ENCODE measurements at places on chromosomes 6 and 20.

DNA sequence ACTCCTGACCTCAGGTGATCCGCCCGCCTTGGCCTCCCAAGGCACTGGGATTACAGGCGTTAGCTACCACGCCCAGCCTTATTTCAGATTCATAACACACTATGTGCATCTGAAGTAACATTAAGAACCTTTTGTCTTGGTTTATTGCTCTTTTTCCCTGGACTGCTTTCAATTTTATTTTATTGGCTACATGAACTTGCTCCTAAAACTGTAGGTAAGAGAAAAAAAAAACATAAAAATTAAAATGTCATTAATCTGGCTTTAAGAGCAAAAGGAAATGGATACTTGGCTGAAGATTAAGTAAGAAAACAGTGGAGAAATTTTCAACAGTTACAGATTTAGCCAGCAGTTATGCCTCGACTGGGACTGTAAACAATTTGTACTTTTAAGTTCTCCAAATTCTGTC lies 62.5 kb downstream of the GJA1 start:
- DNase-seq = no peak
- no peak overlapping the region for H3K4me3 ChIP-seq
- H3K27ac ChIP-seq = no peak overlapping the region
- H3K27me3 ChIP-seq = no peaks in the 10 kb centered on the region
- H3K4me1 ChIP-seq = no peaks in the 10 kb centered on the region
- peaks cover 2% of the 10 kb centered on the region for H3K36me3 ChIP-seq

- H3K4me3 ChIP-seq = no peak overlapping the region
- H3K36me3 ChIP-seq = peaks cover 5% of the 10 kb centered on the region
- peaks cover 2% of the 10 kb centered on the region for H3K27me3 ChIP-seq
- no peak for DNase-seq
These were observed 187.7 kb upstream of the MYLIP start for GRCh38 chr6:15941168-15941567.

DNA sequence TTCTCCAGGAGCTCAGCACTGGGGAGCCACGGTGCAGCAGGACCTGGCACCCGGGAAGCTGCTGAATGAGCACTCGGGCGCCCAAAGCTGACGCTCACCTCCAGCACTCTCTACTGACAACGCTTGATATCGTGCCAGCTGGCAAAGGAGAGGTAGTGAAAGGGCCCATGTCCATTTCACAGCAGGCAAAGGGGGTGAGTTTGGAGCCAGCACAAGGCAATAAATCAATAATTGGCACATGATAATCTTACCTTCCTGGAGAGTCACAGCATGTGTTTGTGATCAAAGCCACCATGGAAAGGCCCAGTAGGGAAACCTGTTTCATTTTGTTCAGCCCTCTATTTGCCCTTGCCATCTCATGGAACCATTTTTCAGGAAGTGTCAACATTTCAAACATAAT lies 23.3 kb upstream of the SMIM26 start:
- DNase-seq = no peak
- peaks cover 21% of the 10 kb centered on the region for H3K36me3 ChIP-seq
- H3K27me3 ChIP-seq = no peaks in the 10 kb centered on the region
- no peak overlapping the region for H3K27ac ChIP-seq

GRCh38 chr6:52489881-52490280 lies 69.7 kb downstream of the EFHC1 start:
- H3K36me3 ChIP-seq = peaks cover 3% of the 10 kb centered on the region
- no peaks in the 10 kb centered on the region for H3K27me3 ChIP-seq
- H3K4me1 ChIP-seq = no peaks in the 10 kb centered on the region
- H3K4me3 ChIP-seq = no peak overlapping the region
- no peak for DNase-seq
- no peak overlapping the region for H3K27ac ChIP-seq

DNA sequence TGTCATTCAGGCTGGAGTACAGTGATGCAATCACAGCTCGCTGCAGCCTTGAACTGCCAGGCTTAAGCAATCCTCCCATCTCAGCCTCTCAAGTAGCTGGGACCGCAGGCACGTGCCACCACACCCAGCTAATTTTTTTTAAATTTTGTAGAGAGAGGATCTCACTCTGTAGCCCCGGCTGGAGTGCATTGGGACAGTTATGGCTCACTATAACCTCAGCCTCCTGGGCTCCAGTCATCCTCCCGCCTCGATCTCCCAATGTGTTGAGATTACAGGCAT lies 86.5 kb downstream of the SERAC1 start:
- no peak for DNase-seq
- H3K27ac ChIP-seq = no peak overlapping the region
- no peaks in the 10 kb centered on the region for H3K27me3 ChIP-seq
- no peaks in the 10 kb centered on the region for H3K4me1 ChIP-seq
- no peak overlapping the region for H3K4me3 ChIP-seq

GRCh38 chr20:57329608-57330221 lies at the start of gene SPO11:
Gene SPO11 (plus strand): TSS chr20:57329803. CDS start chr20:57329868, 65 bp downstream.
- H3K27ac ChIP-seq = no peak within 1 kb of the TSS
- H3K4me1 ChIP-seq = no peaks in the 10 kb centered on the region
- peaks cover 10% of the 10 kb centered on the region for H3K27me3 ChIP-seq
- no peak for DNase-seq
- H3K36me3 ChIP-seq = peaks cover 3% of the 10 kb centered on the region
- no peak within 1 kb of the TSS for H3K4me3 ChIP-seq

GRCh38 chr6:17662585-17662984 lies 44.1 kb downstream of the NUP153 start:
- H3K4me3 ChIP-seq = no peak overlapping the region
- H3K27me3 ChIP-seq = no peaks in the 10 kb centered on the region
- H3K4me1 ChIP-seq = peaks cover 29% of the 10 kb centered on the region
- peaks cover 38% of the 10 kb centered on the region for H3K36me3 ChIP-seq

DNA sequence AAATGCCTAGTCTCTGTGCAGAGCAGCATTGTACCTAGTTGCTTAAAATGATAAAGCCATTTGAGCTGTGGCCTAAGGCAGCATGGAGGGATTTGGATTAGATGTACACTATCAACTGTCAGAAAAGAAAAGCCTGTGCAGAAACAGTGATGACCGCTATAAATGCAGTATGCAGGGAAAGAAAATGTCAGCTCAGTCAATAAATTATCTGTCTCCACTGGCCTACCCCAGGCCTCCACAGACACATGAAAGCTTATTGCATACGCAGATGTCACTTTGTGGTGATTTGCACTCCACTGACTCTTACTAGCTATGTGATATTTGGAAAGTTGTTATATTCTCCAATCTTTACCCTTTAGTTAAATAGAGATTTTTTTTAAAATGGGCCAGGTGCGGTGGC lies 221.9 kb upstream of the OPRM1 start:
- H3K4me3 ChIP-seq = no peak overlapping the region
- no peaks in the 10 kb centered on the region for H3K4me1 ChIP-seq
- H3K27ac ChIP-seq = no peak overlapping the region
- H3K27me3 ChIP-seq = no peaks in the 10 kb centered on the region

DNA sequence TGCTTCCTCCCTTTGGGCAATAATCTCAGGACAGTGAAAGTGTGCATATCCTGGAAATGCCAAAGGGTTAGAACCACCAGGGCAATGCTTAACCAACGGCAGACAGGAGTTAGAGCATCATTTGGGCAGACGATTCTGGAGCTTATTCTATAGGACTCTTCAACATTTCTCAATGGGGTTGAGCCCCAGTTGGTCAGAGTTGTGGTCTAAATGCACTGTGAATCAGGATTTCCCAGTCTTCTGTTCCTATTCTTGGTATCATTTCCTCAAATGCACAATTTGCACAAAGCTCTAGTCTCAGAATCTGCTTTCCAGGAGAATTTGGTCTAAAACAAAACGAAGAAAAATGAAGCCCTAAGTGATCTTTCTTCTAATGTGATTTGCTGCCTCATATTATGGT lies 389.6 kb upstream of the JAG1 start:
- no peak overlapping the region for H3K27ac ChIP-seq
- H3K4me1 ChIP-seq = no peaks in the 10 kb centered on the region
- H3K4me3 ChIP-seq = no peak overlapping the region
- H3K27me3 ChIP-seq = no peaks in the 10 kb centered on the region

DNA sequence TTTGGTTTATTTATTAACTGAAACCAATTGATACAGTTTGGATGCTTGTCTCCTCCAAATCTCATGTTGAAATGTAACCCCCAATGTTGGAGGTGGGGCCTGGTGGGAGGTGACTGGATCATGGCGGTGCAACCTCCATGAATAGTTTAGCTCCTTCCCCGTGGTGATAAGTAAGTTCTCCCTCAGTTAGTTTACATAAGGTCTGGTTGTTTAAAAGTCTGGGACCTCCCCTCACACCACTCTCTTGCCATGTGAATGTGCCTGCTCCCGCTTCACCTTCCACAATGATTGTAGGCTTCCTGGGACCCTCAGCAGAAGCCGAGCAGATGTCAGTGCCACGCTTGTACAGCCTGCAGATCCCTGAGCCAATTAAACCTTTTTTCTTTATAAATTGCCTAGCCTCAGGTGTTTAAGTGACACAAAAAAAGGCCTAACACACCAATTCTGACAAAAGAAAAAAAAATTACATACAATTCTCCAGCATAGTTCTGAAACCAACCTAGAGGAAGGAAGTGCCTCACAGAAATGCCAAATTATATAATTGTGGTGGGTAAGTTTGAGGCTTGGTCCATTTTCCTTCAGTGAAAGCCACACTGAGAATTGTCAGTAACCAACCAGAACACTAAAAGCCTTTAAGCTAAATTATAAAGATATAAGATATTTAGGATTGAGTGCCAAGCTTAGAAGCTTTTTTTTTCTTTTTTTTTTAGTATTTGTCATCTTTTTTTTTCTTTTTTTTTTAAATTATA lies 15.0 kb downstream of the MAP7 start:
- no peak overlapping the region for H3K4me3 ChIP-seq
- no peaks in the 10 kb centered on the region for H3K36me3 ChIP-seq
- no peak overlapping the region for H3K27ac ChIP-seq
- no peak for DNase-seq

GRCh38 chr6:57013521-57013926 lies 33.0 kb upstream of the KIAA1586 start:
- no peaks in the 10 kb centered on the region for H3K27me3 ChIP-seq
- no peak overlapping the region for H3K4me3 ChIP-seq
- H3K4me1 ChIP-seq = no peaks in the 10 kb centered on the region

DNA sequence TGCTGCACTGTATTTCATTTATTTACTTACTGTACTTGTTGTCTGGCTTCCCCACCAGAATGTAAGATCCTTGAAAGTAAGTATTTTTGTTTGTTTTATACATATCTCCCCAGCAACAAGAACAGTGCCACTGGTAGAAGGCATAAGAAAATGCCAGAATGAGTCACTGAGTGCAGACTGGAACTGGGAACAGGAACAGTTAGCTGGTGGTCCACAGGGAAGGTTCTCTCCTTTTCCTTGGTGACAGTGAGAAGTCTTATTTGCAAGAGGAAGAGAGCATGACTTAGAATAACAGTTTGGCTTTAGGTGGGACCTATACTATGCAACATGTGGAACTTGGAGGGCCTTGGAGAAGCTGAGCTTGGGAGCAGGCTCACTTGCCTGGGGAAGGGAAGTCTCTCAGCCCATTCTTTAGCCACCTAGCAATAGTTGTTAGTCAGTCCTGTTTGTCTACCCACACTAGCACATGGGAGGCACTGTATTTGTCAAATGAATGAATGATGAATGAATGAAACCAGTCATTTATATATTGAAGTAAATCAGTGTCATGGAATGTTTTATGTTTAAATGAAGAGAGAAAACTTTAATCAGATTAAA lies 203.5 kb downstream of the KCNQ5 start:
- H3K27ac ChIP-seq = no peak overlapping the region
- H3K36me3 ChIP-seq = peaks cover 8% of the 10 kb centered on the region
- H3K4me1 ChIP-seq = peaks cover 2% of the 10 kb centered on the region
- no peak for DNase-seq
- no peak overlapping the region for H3K4me3 ChIP-seq

GRCh38 chr20:33922224-33922623 lies 71.5 kb upstream of the RALY start:
- DNase-seq = no peak
- H3K27ac ChIP-seq = no peak overlapping the region
- H3K27me3 ChIP-seq = peaks cover 1% of the 10 kb centered on the region
- no peaks in the 10 kb centered on the region for H3K36me3 ChIP-seq
- H3K4me1 ChIP-seq = no peaks in the 10 kb centered on the region

GRCh38 chr6:28161410-28162079 lies 19.9 kb downstream of the ZKSCAN8 start:
- DNase-seq = peak; percentile 76
- peak overlapping the region; percentile 77 for H3K4me3 ChIP-seq
- peaks cover 27% of the 10 kb centered on the region for H3K36me3 ChIP-seq
- peaks cover 6% of the 10 kb centered on the region for H3K27me3 ChIP-seq
- peak overlapping the region; percentile 88 for H3K27ac ChIP-seq

GRCh38 chr6:13241364-13241763 lies 87.0 kb downstream of the TBC1D7 start:
- H3K27me3 ChIP-seq = no peaks in the 10 kb centered on the region
- peaks cover 8% of the 10 kb centered on the region for H3K36me3 ChIP-seq
- no peak overlapping the region for H3K4me3 ChIP-seq
- DNase-seq = no peak
- no peak overlapping the region for H3K27ac ChIP-seq

GRCh38 chr6:140636271-140636907 lies 1261.9 kb upstream of the CITED2 start:
- H3K36me3 ChIP-seq = no peaks in the 10 kb centered on the region
- H3K4me1 ChIP-seq = no peaks in the 10 kb centered on the region
- H3K27ac ChIP-seq = no peak overlapping the region

GRCh38 chr6:16174416-16175078 lies 45.7 kb downstream of the MYLIP start:
- DNase-seq = no peak
- peaks cover 2% of the 10 kb centered on the region for H3K27me3 ChIP-seq
- H3K4me3 ChIP-seq = no peak overlapping the region

DNA sequence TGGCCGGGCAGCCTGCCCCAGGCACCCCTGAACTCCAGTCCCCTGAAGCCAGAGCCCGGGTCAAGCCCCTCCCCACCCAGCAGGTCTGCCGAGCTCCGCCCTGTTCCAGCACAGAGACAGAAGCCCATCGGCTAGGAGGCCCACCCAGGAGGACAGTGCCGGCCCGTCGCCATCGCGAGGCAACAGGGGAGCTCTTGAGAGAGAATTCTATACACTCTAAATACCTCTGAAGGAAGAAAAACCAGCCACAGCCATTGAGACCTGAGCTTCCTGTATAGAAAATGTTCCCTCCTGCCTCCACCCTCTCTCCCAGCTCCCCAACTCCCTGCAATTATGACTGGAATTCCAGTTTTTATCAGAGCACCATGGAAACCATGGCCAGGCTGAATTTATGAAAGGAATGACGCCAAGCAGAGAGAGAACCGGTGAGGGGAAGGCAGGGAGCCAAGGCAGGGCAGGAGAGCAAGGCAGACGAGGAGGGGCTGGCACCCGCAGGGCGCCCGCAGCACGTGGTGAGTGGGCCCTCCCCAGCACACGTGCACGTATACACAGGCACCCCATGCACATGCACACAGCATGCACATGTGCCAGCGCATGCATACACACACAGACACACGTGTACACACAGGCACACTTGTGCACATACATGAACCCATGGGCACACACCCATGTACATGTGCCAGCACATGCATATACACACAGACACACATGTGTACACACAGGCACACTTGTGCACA lies 27.6 kb upstream of the MRGBP start:
- no peaks in the 10 kb centered on the region for H3K36me3 ChIP-seq
- H3K27me3 ChIP-seq = no peaks in the 10 kb centered on the region
- H3K4me3 ChIP-seq = no peak overlapping the region
- H3K27ac ChIP-seq = no peak overlapping the region

GRCh38 chr6:83505356-83505755 lies 7.0 kb upstream of the PRSS35 start:
- peaks cover 13% of the 10 kb centered on the region for H3K27me3 ChIP-seq
- no peaks in the 10 kb centered on the region for H3K36me3 ChIP-seq
- no peak for DNase-seq
- no peak overlapping the region for H3K4me3 ChIP-seq

- peaks cover 6% of the 10 kb centered on the region for H3K4me1 ChIP-seq
- peaks cover 39% of the 10 kb centered on the region for H3K36me3 ChIP-seq
- DNase-seq = no peak
- no peak overlapping the region for H3K27ac ChIP-seq
These were observed 41.2 kb downstream of the CDC5L start for GRCh38 chr6:44428682-44429081.

All from naive thymus-derived CD8-positive, alpha-beta T cell (primary cell).